Stimulated activated CD4-positive, alpha-beta T cell treated with anti-CD3 and anti-CD28 coated beads, Interleukin-1b, Interleukin-23, amount 100 ng/mL, for 1 hour (primary cell): ENCODE measurements at places on chromosomes 2 and 18.

GRCh38 chr2:33411765-33412164 is 64.7 kb upstream of the RASGRP3 start:
- DNase-seq = no peak

GRCh38 chr2:118185210-118186109 is 97.2 kb downstream of the INSIG2 start:
- peak; percentile 15 for DNase-seq

- no peak for DNase-seq
Observed at GRCh38 chr2:230569298-230569697, 143.3 kb upstream of the CAB39 start.

DNA sequence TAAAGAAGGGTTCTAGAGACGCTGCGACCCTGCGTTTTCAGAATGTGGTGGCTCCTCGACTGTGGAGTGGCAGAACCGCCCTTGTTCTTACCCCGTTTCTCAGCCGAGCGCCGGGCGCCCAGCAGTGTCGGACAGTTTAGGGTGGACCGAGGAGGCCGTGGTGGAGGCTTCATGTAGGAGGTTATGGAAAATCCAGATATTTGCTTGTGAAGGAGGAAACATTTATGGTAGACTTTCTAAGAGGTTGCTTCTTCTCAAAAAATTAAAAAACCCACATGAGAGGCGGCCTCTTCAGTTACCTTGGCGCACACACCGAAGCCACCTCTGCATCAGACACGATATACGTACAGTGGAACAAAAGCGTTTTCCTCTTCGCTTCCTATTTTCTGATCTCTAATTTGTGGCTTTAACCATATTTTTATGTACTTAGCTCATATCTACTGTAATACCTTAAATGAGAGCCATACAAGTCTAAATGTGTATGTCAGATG is 120.8 kb downstream of the NFATC1 start:
- no peak for DNase-seq

DNA sequence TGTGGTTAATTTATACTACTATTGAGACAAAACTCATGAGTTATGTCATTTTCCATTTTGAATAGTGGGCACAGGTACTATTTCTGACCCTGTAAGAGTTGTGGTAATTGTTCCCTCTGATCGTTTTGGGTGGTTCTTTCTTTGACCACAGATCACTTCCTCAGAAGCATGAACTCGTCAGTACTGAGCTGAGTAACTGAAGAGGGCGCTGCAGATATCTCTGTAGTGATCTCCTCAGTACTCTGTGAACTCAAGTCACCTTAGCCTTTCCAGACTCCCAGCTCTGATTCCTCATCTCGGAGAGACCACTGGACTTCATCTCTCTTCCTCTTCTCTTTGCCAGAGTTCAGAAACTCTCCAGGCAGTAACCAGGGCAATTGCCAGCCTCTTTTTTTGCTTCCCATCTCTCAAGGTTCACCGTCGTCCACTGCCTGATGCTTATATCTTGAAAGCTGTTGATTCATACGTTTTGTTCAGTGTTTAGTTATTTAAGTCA is 9.4 kb upstream of the IL1RL1 start:
- DNase-seq = no peak

- no peak for DNase-seq
Observed at GRCh38 chr2:60353863-60354262, 199.6 kb downstream of the BCL11A start.

- no peak for DNase-seq
Observed at GRCh38 chr2:198774576-198774975, 683.2 kb downstream of the SATB2 start.

DNA sequence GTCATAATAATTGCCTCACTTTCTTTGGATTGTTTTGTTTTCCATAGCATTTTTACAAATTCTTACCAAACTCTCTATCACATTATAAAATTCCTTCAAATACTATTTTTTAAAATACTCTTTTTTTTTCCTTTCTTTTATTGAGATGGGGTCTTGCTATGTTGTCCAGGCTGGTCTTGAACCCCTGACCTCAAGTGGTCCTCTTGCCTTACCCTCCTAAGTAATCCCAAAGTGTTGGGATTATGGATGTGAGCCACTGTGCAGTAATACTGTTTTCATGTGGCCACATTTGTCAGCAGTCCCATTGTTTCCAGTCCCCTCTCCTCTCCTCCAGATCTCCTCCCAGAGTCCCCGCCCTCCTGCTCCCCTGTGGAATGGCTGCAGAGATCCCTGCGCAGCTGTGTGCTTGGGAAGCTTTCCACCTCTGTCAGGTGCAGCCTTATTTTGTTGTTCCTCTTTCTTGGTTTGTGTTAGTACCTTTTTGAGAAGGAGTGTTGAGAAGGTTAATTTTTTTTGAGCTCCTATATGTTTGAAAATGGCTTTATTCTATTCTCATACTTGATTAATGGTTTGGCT is 227.3 kb downstream of the LOXHD1 start:
- DNase-seq = no peak

- no peak for DNase-seq
Observed at GRCh38 chr2:121805766-121806143, 50.3 kb downstream of the TSN start.

DNA sequence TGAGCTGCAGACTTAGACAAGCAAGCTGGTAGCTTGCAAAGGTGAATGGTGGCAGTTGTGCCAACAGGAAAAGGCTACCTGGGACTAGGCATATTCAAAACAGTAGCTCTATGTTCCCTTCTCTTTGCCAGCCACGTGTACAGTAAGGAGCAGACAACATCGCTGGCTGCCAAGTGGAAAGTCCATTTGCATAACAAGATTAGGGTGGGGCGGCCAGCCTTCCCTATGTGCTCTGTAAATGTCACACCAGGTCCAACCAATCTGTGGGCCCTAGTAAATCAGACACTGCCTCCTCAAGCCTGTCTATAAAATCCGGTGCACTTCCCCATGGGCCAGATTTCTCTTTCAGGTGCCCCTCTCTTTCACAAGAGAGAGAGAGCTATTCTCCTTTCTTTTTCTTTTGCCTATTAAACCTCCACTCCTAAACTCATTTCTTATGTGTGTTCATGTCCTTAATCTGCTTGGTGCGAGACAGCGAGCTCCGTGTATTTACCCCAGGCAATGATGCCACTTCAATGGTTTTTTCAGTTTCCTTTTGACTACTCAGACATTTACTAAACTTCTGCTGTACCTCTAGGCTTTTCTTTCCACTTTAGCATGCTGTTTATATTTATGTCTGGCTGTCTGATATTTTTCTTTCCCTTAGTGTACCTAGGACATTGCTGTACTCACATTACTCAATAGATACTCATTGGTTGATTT is 297.4 kb upstream of the GCFC2 start:
- DNase-seq = no peak

DNA sequence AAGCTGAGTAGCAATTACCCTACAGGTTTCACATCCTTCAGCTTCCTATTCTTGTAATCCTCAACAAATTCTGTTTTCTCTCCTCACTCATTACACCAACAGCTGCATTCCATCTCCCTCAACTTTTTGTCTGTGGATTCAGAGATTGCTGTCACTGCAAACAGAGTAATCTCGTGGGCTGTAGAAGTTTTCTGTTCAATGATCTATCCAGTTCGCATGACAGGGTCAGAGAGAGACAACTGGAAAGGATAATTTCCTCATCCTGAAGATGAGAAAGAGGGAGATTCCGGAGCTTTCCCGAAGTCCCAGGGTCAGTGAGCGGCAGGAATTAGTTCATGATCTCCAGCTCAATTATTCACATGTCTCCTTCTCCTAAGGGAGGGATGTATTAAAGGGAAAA is 75.7 kb downstream of the MYO5B start:
- no peak for DNase-seq

DNA sequence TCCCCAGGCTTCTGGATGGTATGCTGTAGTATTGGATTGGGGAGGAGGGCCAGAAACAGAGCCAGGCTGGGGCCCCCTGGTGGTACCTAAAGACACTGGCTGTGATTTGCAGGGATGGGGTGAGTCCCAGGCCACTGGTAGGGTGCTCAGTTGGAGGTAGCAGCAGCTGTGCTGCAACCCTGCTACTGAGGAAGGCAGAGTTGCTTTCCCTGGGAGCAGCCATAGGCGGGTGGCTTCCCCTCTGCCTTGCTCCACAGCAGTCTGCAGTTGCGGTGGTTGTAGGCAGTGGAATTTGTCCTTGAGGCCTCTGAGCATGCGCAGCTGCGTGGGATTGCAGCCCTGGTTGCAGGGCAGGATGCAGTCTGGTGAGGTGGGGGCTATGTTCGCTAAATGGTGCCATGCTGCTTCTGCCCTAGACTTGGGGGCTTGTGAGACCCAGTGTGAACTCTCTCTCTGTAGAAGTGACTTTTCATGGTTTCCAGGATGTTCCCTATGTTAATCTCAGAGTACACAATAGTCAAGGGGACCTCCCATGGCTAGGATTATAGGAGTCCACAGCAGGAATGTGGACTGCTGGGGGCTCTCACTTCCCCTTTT is 443.5 kb downstream of the XIRP2 start:
- no peak for DNase-seq

GRCh38 chr2:2332381-2332780 is 1.3 kb upstream of the MYT1L start:
- no peak for DNase-seq

DNA sequence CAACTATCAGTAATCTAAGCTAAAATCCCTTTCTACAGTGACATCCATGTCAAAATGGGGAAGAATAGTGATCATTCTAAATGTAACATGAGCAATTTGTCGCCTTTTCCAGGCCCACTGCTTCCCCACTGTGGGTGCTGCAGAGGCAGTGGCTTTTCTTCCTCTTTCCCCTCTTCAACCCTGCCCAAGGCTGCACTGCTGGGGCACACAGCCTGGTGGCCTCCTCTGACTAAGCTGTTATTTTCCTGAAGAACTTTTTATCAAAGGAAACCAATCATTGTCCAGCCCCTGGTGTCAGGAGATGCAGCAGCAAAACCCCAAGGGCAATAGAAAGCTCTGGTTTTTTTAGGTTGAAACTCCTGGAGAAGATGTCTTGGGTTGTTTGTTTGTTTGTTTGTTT is 117.6 kb upstream of the KLF7 start:
- DNase-seq = no peak

DNA sequence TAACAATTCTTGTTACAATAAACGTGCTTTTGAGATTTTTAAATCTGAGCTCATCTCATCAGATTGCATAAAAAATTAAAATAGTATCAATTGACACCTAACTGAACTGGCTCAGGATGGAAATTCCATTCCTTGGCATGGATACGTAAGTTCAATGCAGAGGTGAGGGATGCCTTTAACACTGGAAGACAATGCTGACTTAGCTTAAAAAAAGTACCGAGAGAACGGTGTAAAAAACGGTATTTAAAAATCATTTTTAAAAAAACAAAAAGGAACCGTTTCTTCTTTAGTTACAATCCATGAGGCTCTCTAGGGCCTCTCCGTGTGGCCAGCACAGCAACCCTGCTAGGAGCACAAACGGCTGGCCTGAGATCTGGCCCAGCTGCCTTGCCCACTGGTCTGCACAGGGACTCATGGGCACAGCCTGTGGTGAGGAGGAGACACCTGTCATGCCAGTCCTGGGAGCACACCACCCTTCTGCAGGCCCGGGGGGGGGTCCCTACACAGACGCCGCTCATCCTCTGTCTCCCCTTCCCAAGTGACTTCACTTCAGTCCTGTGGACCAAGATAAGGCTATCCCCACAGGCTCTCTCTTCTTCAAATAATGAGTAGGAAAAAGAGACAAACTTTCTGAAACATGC is 45.2 kb downstream of the FAM168B start:
- no peak for DNase-seq

- no peak for DNase-seq
Observed at GRCh38 chr2:15307526-15307925, 253.6 kb downstream of the NBAS start.

GRCh38 chr2:26043862-26044696 is 10.2 kb downstream of the RAB10 start:
- DNase-seq = no peak

DNA sequence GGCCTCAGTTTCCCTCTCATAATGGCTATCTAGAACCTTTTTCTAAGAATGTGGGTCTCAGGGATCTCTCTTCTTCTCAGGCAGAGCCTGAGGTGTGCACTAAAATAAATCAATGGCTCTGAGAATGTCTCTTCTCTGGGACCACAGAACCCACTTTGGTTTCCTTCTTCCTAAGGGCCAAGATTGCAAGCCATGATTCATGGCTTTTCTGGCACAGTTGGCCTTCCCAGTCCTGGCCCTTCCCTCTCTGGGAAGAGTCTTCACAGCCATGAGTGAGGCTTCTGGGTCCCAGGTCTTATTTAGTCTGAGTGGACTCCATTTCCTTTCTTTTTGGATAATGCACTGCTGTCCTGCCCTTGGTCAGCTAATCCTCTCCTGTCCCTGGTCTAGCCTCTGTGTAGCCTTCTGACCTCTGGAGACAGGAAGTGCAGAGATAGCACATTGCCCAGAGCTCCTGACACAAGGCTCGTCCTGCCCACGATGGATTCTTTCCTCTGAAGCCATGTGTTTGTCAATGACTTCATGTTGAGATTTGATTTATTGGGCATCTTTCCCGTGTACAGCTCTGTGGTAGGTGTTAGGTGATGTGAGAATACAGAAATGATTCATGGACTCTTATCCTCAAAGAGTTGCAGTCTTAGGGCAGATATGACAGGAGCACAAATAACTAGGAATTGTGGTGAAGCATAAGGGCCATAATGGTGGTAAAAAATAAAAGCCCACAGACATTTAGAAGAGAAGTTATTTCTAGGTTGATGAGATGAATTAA is 245.0 kb downstream of the CLIP4 start:
- no peak for DNase-seq

DNA sequence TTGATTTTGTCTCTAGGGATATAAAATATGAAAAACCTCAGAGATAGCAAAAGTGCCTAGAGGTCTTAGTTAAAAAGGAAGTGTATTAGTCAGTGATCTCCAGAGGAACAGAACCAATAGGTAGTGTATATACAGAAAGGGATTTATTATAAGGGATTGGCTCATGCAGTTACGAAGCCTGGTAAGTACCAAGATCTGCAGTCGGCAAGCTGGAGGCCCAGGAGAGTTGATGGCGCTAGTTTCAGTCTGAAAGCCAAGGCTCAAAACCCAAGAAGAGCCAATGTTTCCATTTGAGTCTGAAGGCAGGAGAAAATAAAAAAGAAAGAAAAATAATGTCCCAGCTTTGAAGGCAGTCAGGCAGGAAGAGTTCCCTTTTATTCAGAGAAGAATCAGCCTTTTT is 93.3 kb downstream of the COLEC12 start:
- DNase-seq = no peak

- no peak for DNase-seq
Observed at GRCh38 chr2:127632592-127633489, 13.1 kb upstream of the GPR17 start.

DNA sequence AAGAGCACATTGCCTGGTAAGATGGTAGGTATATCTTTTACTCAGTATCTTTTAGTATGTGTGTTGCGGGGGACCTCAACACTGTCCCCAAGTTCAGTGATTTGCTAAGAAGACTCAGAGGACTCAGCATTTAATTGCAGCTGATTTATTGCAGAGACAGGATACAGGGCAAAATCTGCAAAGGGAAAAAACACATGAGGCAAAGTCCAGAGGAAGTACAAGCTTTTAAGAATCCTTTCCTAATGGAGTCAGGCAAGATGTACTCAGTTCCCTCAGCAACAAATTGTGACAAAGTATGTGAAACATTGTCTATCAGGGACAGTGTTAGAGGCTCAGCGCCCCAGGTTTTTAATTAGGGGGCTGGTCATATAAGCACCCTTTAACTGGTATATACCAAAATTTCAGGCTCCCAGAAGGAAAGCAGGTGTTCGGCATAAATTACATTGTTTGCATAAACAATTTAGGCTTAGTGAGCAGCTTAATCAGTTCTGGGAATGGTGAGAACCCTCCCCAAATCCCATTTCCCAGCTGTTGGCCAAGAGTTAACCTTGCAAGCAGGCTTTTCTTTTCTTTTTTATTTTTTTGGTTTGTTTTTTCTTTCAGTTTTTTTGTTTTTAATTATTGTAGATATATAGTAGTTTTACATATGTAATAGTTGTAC is 41.7 kb downstream of the RAB3GAP1 start:
- DNase-seq = no peak
